Hindlimb muscle (tissue), 1 donor: ENCODE measurements at places on chromosomes 13 and 19.

GRCh38 chr19:49975051-49975450 is 14.1 kb upstream of the SIGLEC11 start:
- no peak for DNase-seq

GRCh38 chr13:45406421-45406820 is 11.8 kb downstream of the SLC25A30 start:
- no peak for DNase-seq

GRCh38 chr19:19109601-19110000 is 28.7 kb downstream of the TMEM161A start:
- DNase-seq: no peak

GRCh38 chr13:106464076-106464475 is 71.4 kb downstream of the EFNB2 start:
- DNase-seq: no peak

GRCh38 chr19:2317756-2318155 is 9.8 kb upstream of the LINGO3 start:
- DNase-seq: no peak

- no peak for DNase-seq
These were observed 65.7 kb downstream of the CEBPG start for GRCh38 chr19:33438987-33439781.

GRCh38 chr19:58381460-58382212 is 806 bp upstream of the ZNF837 start:
- DNase-seq: no peak

DNA sequence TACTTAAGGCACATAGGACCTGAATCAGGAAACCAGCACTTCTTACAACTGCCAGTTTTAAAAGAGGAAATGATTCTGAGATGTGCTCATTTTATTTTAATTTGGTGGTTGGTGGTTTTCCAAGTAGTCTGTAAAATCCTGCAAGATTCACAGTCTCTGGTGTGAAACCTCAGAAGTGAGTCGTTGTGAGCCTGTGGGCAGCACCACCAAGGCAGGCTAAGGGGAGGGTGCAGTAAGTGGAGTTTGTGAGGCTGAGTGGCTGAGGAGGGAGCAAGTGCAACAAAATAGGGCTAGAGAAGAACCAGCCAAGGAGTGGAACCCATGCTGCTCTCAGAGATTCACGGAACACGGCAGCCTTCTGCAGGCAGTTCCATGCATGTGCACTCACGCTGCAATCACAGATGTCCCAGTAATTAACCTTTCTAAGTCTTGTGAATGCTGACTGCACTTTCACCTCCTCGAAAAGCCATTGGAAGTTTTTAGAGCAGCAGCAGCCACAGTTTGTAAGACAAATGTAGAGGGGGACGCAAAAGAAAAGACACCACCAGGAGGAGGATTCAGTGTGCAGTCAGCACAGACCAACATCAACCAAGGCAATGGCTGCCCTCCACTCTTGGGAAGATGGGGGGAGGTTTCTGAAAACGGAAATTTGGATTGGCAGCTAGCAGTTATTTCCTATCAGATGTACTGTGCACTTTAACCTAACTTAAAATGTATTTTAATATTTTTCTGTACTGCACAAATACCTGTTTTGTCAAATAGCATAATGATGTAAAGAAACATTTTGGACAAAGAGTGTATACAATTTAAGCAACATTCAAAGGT is 44.9 kb downstream of the ESD start:
- no peak for DNase-seq

DNA sequence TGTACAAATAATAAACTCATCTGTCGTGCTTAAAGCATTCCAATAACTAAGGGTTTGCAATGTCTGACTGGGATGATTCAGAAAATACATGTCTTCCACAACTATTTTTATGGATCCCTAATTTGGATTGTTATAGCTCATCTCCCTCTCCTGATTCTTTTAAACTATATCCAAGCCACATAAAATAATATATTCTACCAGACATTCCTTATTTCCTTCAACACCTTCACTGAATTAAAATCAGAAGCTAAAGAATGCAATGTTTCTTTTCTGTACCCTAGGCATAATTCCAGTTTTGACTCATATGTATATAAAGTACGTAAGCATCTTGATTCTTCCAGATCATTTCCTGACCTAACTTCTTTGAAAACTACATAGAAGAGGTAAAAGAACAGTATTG is 420.4 kb downstream of the EFNB2 start:
- no peak for DNase-seq

DNA sequence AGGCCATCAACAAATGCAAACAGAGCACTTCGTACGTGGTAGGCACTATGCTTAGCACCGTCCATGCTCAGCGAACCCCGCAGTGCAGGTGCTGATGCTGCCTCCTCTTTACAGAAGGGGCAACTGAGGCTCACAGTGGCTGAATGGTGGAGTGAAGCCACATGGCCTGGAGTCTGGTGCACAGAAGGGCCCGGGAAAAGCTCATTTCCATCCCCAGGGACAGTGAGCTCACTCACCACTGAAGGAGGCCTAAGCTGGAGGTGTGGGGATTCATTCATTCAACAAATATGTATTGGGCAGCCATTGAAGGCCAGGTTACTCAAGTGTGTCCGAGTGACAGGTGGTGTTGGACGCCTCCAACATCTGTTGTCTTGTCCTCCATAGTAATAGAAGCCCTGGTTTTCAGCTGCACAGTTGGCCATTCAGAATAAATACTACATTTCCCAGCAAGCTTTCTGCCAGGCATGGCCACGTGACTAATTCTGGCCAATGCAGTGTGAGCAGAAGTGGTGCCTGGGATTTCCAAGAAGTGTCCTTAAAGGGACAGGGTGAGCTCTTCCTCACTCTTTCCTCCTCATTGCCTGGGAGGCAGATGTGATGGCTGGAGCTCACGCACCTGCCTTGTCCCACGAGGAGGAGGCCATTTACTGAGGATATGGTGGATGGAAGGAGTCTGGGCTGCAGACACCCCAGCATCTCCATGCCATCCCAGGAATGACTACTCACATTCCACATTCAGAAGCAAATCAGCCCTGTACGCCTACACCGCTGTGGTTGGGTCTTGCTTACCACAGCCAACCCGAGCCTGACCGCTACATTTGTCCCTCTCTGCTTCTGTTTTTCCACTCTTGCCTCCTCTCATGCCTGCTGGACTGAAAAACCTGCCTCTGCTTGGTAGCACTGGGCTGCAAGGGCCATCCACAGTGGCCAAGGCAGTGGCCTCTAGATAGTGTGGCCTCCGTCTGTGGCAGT is 2.3 kb upstream of the ZNRF4 start:
- DNase-seq: no peak

- DNase-seq: no peak
These were observed 1118.5 kb downstream of the PCDH9 start for GRCh38 chr13:66111628-66112027.

- DNase-seq: no peak
These were observed 446.1 kb downstream of the FGF14 start for GRCh38 chr13:101955764-101956163.

DNA sequence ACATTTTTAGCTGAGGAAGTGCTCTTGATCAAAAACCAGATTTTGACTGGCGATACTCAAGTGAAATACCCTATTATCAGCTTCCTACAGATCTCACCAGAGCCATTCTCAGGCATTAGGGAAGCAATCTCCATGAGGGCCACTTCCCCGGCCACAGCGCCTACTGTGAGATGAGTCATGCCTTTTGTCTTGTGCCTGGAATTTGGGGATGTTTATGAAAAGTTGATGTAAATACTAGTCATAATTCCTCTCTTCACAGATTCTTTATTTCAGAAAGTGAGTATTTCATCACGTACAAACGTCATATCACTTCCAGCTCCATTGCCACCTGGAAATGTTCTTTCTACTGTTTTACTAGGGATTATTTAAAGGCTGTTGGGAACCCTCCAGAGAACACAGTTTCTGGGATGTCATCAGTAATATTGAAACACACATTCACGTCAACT is 25.3 kb upstream of the SLC46A3 start:
- no peak for DNase-seq

GRCh38 chr13:60642552-60642951 is 245.5 kb downstream of the TDRD3 start:
- DNase-seq: no peak

DNA sequence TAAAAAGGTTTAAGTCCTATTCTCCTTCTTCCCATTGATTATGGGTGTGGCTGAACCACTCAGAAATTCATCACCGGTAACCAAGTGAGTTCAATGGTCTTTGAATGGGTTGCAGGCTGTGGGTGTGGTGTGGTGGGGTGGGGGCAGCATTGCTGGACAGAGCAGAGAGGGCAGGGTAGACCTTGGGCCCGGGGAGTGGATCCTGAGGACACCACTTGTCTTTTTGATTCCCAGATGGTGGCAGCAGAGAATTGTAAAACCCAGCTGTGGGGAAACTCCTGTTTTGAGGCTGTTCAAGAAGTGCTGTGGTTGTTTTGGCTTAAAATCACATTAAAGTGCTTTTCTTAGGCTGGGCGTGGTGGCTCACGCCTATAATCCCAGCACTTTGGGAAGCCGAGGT is 45.8 kb upstream of the RGCC start:
- DNase-seq: peak; percentile 42

DNA sequence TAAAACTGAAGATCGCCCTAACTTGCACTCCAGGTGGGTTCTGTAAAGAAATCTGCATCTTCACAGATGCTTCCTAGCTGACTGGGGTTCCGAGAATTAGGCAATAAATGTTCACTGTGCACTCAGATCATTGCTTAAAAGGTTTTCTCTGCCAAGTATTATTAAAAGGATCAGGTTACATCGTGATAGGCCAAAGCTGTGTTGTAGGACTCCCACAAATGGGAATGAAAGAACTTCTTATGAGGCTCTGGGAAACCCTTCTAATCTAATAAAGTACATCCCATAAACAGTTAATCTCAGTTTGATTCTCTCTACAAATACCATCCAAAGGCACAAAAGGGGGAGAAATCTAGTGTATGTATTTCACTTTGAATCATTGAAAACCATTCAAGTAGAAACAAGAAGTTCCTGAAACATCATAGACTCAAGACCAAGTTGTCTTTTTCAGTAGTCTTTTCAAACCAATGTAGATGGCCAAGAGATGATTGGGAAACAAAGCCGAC is 7.1 kb upstream of the POU4F1 start:
- DNase-seq: no peak

DNA sequence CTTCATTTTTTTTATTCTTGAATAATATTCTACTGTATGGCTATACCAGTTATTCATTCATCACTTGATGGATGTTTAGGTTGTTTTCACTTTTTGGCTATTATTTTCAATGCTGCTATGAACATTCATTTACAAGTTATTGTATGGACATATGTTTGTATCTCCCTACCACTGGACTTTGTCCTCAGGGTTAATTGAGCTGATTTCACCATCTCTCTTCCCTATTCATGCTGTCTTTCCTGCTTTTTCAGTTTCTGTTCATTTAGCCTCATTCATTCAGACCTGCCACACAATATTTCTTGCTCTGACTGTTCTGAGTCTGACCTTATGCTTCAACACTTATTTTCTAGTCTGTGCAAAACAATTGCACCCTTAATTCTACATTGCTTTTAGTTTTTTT is 12.3 kb upstream of the C1QTNF9B start:
- DNase-seq: no peak

DNA sequence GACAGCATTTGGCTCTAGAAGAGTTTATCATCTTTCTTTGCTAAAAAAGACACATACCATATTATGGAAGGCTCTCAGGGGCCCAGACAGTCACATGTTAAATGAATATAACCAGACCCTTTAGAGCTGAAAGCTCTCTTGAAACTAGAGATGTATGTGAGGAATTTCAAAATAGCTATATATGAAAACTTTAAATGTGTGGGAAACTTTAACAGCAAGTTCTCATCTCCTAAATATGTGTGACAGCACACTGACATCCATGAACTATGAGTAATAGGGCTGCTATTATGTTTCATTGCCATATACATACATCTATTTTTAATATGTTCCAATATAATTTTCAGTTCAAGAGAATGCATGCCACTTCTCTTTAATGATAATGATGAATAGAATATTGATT is 509.5 kb downstream of the GPC6 start:
- DNase-seq: no peak

GRCh38 chr13:113350065-113350937 is 13.6 kb downstream of the GRTP1 start:
- no peak for DNase-seq

GRCh38 chr13:73720216-73720840 is 413.9 kb downstream of the KLF12 start:
- no peak for DNase-seq

GRCh38 chr13:98595134-98595533 is 18.2 kb upstream of the STK24 start:
- no peak for DNase-seq

- no peak for DNase-seq
These were observed 5.0 kb upstream of the PTGER1 start for GRCh38 chr19:14479975-14480699.

GRCh38 chr19:54462655-54463530 is 685 bp downstream of the LENG9 start:
- DNase-seq: peak; percentile 84

DNA sequence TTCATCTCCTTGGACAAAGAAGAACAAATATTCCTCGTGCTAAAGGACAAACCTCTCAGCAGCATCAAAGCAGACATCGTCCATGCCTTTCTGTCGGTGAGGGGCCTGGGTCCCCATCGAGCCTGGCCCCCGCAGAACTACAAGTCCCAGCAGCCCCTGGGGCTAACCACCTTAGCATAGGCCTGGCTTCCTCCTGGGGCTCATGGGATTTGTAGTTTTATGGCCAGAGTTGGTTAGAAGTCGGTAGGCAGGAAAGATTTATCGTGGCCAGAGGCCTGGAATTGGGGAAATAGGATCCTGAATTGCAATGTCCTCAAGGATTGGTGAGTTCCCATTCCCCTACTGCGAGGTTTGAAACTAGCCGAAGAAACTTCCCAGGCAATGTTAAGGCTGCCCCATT is 19.6 kb downstream of the TMEM150B start:
- DNase-seq: peak; percentile 33

- DNase-seq: no peak
These were observed 1.0 kb upstream of the TM6SF2 start for GRCh38 chr19:19274146-19274545.

GRCh38 chr13:99757756-99758459 is 213.7 kb downstream of the ZIC5 start:
- no peak for DNase-seq

DNA sequence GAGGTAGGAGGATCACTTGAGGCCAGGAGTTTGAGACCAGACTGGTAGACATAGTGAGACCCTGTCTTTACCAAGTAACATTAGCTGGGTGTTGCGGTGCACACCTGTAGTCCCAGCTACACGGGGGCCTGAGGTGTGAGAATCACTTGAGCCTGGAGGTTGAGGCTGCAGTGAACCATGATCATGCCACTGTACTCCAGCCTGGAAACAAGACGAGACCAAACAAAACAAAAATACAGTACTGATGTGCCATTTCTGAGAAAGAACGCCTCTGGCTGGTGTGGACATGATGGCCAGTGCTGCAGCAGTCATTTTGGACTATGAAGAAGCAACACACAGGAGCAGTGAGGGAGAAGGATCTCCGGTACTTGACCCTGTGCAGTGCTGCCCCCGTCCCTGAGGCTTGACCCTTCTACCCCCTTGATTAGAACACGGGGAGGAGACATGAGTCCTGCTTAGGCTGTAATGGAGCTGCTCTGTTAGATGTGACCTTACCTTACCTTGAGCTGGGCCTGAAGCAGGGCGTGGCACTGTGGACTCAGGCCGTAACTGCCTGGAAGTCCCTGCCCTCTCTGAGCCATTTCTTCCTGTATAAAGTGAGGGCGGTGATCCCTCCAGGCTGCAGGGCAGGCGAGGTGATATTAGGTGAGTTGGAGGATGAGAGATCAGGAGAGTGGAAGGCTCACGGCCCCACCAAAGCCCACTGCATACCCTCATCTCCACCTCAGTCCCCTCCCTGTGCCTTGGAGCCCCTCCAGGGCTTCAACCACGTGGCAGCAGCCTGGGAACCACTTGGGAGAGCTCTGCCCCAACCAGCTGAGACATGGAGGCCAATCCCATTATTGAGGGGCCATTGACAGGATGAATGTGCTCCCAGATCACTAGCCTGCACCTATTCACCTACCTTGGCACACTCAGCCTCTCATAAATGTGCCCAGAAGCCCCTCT is 5.9 kb downstream of the RPL18A start:
- DNase-seq: no peak
